ENCODE measurements at places on chromosomes 6 and 20.

GRCh38 chr20:3910853-3911252 lies 21.7 kb downstream of the PANK2 start:
- no peak for DNase-seq

DNA sequence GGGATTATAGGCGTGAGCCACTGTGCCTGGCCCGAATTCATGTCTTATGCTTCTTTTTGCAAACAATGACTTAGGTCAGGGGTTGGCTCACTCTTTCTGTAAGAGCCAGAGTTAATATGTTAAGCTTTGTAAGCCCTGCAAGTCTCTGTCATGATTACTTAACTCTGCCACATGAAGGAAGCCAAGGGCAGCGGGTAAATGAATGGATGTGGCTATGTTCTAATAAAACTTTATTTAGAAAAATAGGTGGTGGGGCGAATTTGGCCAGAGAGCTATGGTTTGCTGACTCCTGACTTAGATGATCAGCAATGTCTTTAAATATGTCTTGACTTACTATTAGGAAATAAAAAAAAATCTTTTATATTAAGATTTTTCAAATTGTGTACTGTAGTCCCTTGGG lies 114.9 kb upstream of the ZFP64 start:
- DNase-seq = no peak

DNA sequence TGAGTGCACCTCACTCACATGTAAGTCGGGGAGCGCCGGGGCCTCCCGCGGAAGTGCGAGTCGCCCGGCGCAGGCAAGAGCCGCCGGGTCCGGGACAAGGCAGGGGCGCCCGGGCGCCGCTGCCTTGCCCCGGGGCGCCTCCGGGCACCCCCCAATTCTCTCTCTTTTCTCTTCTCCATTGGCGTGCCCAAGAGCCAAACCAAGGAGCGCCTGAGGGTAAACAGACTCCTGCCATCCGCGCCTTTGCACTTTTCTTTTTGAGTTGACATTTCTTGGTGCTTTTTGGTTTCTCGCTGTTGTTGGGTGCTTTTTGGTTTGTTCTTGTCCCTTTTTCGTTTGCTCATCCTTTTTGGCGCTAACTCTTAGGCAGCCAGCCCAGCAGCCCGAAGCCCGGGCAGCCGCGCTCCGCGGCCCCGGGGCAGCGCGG lies 36.8 kb downstream of the GNAS start:
- DNase-seq = no peak

GRCh38 chr6:159525445-159526025 lies 167.5 kb downstream of the SOD2 start:
- no peak for DNase-seq

DNA sequence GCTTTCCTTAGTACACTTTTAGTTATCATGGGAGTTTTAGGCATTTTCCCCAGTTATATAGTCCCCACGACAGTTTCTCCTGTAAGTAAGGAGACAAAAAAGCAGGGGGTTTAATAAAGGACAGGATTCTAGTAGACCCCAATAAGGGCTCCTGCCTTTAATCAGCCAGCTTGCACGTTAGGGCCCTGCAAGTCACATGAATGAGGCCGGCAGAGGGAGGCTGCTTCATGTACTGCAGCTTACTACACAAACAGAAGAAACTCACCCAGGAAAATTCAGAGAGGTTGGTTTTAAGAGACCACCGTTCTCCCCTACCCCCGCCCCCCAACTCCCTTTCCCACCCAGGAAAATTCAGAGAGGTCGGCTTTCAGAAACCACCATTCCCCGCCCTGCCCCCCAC lies 229.7 kb upstream of the MOCS1 start:
- DNase-seq = no peak

Data from activated naive CD8-positive, alpha-beta T cell treated with anti-CD3 and anti-CD28 coated beads for 36 hours (primary cell).